SJSA1 (cell line): ENCODE measurements at places on chromosomes 5 and 9. TPM values are rescaled to one million over a fixed set of nuclear protein-coding genes. Genes with fewer than 3 reads are reported as not detected.
A peak's percentile ranks its signal among the peaks of the same experiment; 100 is the strongest.

- DNase-seq: no peak
These were observed 141.6 kb downstream of the SLC25A46 start for GRCh38 chr5:110880413-110880812.

- no peak for DNase-seq
These were observed 626.7 kb downstream of the BNC2 start for GRCh38 chr9:16243798-16244197.

GRCh38 chr9:121398374-121398773 is 28.3 kb upstream of the STOM start:
- DNase-seq: peak; percentile 91

DNA sequence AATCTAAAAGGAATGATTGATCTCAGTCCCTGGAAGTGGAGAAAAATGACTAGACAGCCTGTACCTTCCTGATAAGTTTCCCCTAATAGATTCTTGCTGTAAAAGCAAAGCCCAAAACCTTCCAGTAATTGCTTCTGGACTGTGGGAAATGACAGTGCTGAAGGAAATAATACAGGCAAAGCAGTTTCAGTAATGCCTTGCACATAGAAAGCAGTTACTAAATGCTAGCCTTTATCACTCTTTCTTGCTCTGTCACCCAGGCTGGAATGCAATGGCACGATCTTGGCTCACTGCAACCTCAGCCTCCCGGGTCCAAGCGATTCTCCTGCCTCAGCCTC is 50.3 kb downstream of the MAP1B start:
- no peak for DNase-seq

DNA sequence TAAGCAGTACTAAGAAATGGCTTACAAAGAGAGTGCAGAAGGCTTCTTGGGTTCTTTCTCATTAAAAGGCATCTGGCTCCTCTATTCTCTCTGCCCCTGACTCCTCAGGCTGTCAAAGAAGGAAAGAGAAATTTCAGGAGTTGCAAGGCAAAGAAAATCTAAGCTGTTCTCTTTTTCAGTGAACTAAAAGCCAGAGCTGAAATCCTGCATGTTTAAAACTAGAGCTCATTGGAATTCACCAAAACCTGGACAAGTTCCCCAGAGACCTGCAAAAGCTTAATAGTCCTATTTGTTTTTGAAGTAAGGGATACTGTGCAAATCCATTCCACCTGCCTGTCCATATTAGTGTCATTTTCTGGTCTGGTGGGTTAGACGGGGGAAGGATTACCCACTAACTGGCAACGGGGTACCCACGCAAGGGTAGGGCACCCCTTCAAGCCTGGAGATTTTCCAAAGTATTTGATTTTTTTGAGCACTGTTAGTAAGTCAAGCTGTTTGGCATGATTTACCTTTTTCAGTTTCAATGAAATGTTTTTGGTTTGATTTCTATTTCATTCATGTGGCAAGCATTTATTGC is 179.3 kb downstream of the FSTL4 start:
- no peak for DNase-seq

DNA sequence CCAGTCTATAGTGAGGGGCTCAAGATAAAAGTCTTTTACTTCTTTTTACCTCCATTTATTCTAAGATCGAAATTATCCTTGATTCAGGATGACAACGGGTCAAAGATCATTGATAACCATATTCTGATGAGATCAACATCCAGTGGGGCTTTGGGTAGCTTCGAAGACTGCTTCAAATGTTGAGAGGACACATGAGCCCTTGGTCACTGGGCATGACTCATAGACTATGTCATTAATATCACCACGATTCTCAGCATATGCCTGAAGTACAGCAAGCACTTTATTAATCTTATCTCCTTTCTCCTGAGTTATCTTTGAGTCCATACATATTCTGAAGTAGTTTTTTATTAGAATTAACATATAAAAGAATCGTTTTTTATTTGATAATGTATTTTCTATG is 117.1 kb upstream of the DAB2 start:
- DNase-seq: no peak

Gene TNPO1
- 185 and 277 TPM in 2 replicates for total RNA-seq
